Fibroblast of the aortic adventitia (primary cell): ENCODE measurements at places on chromosomes 4 and X. TPM values are rescaled to one million over a fixed set of nuclear protein-coding genes. Genes with fewer than 3 reads are reported as not detected.

NEUROG2 gene
- not detected in 2 replicates for total RNA-seq

USP51 gene
- 2.2 and 3.8 TPM in 2 replicates for total RNA-seq

MORF4L2 gene
- total RNA-seq: 641 and 741 TPM in 2 replicates

MND1 gene
- 2.4 and 15.5 TPM in 2 replicates for total RNA-seq

SOWAHD gene
- total RNA-seq: not detected in 2 replicates

GPC4 gene
- total RNA-seq: 0.54 and 2.8 TPM in 2 replicates

- no peak for DNase-seq
These were observed 86.4 kb downstream of the EMCN start for GRCh38 chr4:100431416-100431815.

GRCh38 chrX:56978172-56978571 lies 17.2 kb downstream of the SPIN3 start:
- peak; percentile 68 for DNase-seq

- no peak for DNase-seq
These were observed 147.0 kb downstream of the PDLIM5 start for GRCh38 chr4:94598758-94599157.

GRCh38 chrX:69568828-69569227 lies 47.1 kb upstream of the EDA start:
- no peak for DNase-seq
